Muscle of back (tissue), 13 donors: ENCODE measurements at places on chromosomes 6 and 20. TPM values are rescaled to one million over a fixed set of nuclear protein-coding genes. Genes with fewer than 3 reads are reported as not detected.
A peak's percentile ranks its signal among the peaks of the same experiment; 100 is the strongest.

DNA sequence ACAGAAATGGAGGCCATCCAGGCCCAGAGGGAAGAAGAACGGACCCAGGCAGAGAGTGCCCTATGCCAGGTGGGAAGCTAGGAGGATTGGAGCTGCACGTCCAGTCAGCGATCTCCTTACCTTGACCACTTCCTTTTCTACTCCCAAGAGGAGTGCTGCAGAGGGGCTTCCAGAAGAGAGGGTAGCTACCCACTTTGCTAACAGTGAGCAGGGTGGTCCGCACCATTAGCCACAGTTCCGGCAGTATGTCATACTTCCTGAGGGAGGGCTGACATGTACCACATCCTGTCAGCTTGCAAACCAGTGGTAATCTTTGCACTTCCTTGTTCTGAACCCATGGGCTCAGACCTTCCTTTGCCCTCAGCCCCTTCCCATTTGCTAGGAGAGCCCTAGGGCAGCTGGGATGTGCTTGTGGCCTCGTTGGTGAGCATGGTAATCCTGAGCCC lies 35.4 kb downstream of the CEP250 start:
- DNase-seq = no peak

DNA sequence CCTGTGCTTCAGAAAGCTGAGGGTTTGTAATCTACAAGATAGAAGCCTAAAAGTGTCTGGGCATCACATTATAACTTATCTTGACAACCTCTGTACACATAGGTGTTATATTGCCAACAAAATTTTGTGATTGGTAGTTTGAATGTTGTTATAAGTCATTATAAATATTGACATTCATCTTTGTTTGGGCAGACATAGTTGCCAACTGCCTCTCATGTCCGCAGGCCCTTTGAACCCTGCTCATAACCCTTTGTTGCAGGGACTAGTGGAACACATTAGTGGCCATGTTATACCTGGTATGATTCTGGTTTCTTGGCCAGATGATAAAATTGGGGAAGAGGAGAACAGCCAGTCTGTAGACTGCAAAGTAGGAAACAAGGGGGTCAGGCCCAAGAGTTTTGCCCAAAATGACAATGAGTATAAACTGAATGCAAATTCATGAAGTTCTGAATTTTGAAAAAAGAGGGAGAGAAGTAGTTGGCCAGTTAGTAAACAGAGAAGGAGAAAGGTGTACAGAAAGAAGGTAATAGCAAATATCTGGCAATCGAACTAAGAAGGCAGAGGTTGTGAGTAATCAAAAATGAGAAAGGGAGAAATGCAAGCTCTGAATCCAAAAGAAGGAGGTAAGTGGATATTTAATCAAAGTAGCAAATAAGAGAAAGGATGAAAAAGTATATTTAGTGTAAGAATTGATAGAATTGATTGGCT lies 21.6 kb upstream of the LMBRD1 start:
- no peak for DNase-seq

DNA sequence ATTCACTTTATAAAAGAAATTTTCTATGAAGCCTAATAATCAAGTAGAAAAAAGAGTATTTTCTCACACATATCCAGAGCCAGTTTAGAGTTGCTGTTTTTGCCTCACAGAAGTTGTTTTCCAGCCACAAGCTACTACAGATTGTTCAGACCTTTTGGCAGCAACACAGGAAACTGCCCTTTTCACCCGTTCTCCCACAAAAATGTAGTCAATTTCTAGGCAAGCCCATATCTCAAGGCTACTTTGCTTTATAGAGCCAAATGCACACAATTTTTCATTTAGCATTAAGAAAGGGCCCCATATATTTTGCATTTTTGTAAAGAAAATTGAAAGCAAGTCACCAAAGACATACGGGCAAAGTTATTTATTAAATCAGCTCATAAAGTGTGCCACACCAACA lies 49.5 kb downstream of the EPB41L2 start:
- peak; percentile 78 for DNase-seq

GRCh38 chr6:10332111-10332510 lies 82.8 kb downstream of the TFAP2A start:
- no peak for DNase-seq

DNA sequence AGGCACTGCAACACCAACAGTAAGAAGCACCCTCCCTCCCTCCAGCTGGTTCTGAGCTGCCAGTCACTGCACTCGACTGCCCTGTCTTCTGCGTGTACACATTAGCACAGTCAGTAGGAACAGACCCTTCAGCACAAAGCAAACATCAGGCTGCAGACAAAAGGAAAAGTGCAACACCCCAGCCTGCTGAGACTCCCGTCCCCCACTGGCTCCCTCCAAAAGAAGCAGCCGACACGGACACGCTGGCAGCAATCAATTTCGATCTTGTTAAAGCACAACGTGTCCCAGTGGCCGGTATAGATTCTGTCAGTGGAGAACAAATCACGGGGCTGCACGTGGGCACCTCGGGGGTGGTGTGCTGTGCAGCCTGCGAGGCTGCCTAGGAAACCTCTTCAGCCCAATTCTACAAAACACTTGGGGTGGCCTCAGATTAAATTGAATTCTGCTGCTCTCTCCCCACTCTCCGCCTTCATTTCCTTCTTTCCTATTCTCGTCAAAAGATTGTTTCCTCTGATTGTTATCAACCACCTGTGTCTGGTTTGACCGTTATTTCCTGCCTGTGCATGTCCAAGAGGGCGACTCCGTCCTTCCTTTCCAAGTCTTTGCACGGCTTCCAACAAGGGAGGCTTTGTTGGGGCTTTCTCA lies 38.7 kb downstream of the TRAF3IP2 start:
- DNase-seq = no peak

- DNase-seq = no peak
These were observed 13.2 kb upstream of the CST4 start for GRCh38 chr20:23702021-23702420.

DNA sequence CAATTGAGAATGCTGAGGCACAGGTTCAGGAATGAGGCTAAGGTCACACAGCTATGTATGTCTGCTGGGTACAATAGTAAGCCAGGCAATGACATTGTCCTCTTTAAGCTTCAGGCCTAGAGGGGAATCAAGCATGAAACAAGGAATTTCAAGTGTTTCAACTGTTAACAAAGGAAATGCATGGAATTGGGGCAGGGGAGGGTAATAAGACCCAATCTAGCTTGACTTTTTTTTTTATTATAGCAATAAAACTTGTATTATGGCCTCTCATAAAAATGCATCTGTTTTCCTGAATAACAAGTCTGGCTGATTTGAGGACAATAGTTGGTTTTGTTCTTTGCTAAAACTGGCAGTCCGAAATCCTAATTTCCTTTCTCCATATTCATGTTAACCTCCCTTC lies 336.7 kb downstream of the CBLN4 start:
- no peak for DNase-seq

GRCh38 chr6:96626759-96627364 lies 63.9 kb downstream of the FHL5 start:
- peak; percentile 36 for DNase-seq

DNA sequence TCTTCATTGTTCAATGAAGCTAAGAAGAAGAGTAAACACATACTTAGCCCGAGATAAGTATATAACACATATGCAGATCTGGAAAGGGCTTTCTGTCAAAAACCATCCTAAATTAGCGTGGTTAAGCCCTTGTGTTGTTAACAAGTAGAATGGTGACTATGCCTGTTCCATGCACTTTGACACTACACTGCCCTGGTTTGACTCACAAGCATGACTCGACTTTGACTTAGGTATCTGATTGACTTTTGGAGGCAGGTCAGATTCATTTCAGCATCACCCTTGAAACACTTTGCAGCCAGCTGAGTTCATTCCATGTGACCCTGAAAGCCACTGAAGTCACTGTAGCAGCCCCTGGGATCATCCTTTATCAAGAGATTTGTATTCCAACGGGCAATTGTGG lies 239.8 kb downstream of the TBX18 start:
- DNase-seq = no peak

GRCh38 chr6:42366999-42367352 lies 84.8 kb downstream of the TRERF1 start:
- no peak for DNase-seq

DNA sequence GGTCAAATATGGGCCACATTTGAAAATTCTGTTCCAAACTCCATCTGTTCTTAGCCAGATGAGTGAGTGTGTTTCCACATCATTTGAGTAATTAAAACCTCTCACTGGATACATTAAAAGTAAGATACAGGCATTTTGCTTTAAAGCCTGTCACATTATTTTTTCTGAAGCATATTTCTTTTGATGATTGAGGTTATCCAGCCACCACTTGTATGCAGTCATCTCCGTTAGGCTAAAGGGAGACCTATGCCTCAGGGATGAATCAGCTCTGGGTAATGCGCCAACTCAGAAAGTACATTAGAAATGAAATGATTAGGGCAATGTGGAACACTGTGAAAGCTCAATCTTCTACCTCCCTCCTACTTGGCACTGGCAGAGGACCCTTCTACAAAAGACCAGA lies 90.7 kb downstream of the SNAP25 start:
- no peak for DNase-seq

DNA sequence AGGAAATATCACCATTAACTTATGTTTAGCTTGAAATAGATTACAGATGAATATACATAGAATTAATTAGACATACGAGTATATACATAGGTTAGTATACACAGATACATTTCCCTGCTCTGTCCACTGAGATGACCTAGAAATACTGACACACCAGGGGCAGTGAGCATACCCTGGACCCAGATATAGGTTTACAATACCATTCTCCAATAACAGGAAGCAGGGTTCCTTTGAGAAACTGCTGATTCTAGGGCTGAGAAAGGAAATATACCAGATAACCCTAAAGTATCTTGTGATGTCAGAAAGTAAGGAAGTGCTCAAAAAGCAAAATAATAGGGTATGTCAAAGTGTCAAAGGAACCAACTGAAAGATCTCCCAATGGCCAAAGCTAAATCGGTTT lies 322.5 kb downstream of the HAO1 start:
- no peak for DNase-seq

DNA sequence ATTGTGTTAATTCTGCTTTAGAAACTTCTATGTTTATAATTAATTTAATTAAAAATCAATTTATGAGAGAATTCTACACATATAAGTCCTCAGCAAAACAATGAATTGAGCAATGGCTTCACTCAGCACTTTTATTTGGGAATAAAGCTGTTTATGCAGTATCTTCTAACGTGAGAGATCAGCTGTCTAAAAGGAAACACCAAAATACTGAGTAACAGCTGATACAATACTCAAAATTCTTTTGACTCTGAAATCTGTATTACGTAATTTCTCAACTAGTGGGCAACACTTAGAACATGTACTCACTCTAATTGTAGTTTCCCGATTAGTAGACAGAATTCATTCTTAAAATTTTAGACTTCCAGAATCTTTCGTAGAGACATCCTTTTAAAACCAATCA lies 49.8 kb downstream of the MAP3K7 start:
- peak; percentile 3 for DNase-seq

DNA sequence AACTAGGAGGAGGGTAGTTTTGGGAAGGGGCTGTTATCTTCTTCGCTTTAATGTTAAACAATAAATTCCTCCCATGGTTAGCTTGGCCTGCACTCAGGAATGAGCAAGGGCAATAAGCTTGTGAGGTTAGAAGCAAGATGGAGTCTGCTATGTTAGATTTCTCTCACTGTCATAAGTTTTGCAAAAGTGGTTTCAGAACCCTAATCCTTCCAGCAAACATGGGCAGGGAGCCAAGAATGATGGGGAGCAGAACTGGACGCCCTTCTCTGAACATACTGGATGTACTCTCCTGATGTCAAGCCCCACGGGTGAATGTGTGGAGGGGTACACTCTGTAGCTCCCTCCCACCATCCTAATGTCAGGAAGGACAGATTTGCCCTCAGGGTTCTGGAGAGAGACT lies 22.3 kb downstream of the C6orf163 start:
- no peak for DNase-seq

- no peak for DNase-seq
These were observed 152.3 kb downstream of the ZMYND8 start for GRCh38 chr20:47204008-47204849.

- no peak for DNase-seq
These were observed 189.8 kb upstream of the GRIK2 start for GRCh38 chr6:101203664-101204063.

DNA sequence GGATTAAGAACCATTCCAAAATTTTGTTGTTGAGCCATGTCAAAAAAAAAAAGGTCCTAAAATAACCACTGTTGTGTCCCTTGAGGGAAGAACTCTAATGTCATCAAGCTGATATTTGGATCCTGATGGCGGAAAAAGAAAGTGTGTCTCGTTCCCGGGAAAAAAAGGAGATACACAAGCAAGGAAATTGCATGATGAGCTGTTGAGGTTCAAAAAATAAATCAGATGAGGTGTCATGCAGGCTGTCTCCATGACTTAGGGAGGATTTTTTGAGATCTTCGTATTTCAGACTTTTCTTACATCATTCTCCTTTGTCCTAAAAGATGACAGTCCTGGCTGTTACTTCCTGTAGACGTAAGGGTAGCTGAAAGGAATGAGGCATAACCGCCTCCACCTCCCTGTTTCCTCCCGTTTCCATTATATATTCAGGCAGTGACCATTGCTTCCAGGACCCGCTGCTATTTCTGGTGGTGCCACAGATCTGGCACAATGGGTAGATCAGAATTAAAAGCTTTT lies 117.3 kb upstream of the TNFAIP3 start:
- DNase-seq = peak; percentile 73

- no peak for DNase-seq
These were observed 46.8 kb upstream of the UNC93A start for GRCh38 chr6:167244064-167244960.

- no peak for DNase-seq
These were observed 9.5 kb upstream of the SMIM8 start for GRCh38 chr6:87312860-87313259.

The GINS1 gene
- polyA plus RNA-seq = 7.8 TPM

The ZC3H12D gene
- 0.54 TPM for polyA plus RNA-seq

The ZNF831 gene
- polyA plus RNA-seq = 0.86 TPM

The TRIM10 gene
- polyA plus RNA-seq = 0.47 TPM

The KHDC1 gene
- 3.6 TPM for polyA plus RNA-seq

The NKAPL gene
- 1.2 TPM for polyA plus RNA-seq

The BANF2 gene
- polyA plus RNA-seq = not detected

The LY6G6C gene
- polyA plus RNA-seq = 0.25 TPM
